Midbrain (tissue), 1 donor: ENCODE measurements at places on chromosomes 5 and 9.

GRCh38 chr9:124809211-124809610, 32.3 kb downstream of the OLFML2A start:
- no peak for DNase-seq

GRCh38 chr9:73154722-73155121, 3.1 kb downstream of the ANXA1 start:
- no peak for DNase-seq

DNA sequence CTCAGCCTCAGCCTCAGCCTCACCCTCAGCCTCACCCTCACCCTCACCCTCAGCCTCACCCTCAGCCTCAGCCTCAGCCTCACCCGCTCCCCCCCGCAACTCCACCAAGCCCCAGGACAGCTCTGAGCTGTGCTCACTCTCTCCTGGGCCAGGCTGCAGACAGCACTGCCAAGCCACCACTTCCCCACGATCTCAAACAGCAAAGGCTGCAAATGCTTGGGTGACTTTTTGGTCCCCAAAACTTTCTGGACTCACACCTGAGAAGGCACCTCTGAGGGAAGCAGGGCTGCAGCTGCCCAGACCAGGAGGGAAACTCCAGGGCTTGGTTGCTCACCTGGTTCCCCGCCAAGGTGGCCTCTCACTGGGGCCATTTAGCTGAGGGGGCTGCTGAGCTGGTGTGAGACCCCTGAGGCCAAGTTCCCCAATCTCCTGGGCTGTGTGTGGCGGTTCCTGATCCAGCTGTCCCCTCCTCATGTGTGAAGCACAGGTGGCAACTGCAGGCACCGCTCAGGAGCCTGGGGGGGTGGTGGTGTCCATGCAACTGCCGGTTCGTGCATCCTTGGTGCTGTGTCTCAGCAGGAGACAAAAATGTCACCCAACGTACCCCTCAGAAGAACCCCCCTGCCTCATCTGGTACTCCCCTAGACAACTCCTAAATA, 17.8 kb downstream of the MRPL36 start:
- DNase-seq: no peak

DNA sequence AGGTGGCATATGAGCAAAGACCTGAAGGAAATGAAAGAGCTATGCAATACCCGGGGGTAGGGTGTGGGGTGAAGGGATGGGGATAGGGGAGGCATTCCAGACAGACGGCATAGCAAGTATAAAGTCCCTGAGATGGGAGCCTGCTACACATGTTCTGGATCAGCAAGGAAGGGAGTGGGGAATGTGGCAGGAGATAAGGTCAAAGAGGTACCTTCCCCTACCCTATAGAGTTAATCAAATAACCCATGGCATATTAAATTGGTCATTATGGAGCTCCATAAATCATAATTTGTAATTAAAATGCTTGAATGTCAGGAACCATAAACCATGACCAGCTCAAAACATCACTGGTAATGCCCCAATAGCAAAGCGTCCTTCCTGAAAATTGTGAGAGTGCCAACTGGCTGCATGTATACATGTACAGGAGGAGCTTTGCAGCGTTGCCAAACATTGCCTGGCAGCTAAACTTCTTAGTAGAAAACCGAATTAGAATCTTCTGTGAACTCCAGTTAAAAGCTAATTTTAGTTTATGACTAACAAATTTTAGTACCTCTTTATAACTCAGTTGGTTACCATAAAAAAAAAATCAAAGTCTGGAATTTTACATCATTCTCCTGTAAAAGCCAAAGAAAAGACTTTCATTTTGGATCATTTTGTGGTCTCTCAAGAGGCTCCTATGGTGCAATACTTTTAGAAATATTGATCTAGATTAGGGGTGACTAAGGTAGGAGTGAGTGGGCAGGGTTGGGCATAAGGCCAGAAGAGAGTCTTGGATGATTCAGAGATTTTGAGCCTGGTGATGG, 4.7 kb downstream of the DNAI1 start:
- no peak for DNase-seq

- DNase-seq: no peak
These were observed 125.1 kb downstream of the SUSD1 start for GRCh38 chr9:112049811-112050516.

DNA sequence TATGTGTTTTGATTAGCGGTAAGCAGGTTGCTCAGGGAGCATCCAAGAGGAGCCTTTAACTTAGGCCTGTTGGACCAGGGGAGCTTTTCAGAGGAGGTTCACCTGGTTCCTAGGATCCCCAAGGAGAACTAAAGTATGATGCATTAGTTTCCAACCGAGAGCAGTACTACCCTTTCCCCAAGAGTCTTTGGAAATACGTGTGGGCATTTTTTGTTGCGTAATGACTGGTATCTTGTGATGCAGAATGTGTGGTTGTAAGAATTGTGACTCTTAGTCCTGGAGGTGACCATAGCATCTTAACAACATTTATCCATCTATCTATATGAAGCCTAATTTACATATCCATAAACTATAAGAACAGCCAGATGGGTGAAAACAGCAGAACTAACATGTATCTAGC, 11.0 kb downstream of the CFAP95 start:
- no peak for DNase-seq

DNA sequence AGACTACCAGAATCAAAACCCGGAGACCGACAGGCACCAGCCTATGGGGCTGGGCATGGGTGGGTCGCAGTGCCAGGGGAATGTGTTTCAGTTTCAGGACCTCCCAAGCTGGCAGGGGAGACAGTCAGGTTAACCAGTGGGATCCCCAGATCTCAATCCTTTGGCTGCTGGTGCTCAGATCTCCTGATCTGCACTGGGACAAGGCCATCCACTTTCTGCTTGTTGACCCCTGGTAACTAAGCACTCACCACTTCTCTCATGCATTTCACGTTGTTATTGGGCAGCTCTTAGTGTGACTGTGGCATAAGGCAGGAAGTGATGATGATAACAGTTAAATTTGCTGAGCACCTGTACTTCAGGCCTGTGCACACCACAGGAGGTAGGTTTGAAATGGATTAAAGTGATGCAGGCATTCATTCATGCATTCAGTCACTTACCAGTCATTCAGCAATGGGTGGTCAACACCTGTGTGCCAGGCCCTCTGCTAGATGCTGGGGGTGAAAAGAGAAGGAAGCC, 42.1 kb upstream of the STXBP1 start:
- DNase-seq: no peak

DNA sequence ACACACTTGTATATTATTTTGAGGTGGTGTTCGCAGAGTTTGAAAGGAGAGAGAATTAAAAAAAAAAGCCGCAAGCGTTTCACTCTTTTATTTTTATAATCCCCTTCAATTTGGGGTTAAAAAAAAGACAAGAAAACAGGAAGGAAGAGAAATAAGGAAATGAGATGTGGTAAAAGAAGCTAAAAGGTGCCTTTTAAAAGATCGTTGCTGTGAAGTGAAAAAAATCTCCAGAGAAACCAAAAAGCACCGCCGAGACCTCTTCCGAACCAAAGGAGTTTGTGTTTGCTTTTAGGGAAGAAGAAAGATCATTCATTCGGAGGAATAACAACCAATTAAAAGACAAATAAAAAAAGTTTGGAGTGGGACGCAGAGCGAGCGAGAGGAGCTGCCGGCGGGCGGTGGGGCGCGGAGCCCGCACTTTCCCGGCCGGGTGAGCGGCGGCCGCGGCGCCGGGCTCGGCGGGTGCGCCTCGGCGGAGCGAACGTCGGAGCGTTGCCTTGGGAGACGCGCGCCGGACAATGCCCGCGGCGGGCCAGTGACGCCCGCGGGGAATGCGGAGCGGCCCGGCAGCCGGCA, 355 bp downstream of the TLE4 start:
- peak; percentile 63 for DNase-seq

- no peak for DNase-seq
These were observed 157.5 kb upstream of the MAP1B start for GRCh38 chr5:71949772-71950171.

- DNase-seq: no peak
These were observed 30.0 kb downstream of the POLR1E start for GRCh38 chr9:37515620-37516258.

GRCh38 chr5:147169901-147170300, 64.9 kb upstream of the STK32A start:
- DNase-seq: no peak

GRCh38 chr9:98047002-98047401, 9.5 kb upstream of the NANS start:
- no peak for DNase-seq

- DNase-seq: no peak
These were observed 75.9 kb upstream of the PRR16 start for GRCh38 chr5:120388016-120388781.

DNA sequence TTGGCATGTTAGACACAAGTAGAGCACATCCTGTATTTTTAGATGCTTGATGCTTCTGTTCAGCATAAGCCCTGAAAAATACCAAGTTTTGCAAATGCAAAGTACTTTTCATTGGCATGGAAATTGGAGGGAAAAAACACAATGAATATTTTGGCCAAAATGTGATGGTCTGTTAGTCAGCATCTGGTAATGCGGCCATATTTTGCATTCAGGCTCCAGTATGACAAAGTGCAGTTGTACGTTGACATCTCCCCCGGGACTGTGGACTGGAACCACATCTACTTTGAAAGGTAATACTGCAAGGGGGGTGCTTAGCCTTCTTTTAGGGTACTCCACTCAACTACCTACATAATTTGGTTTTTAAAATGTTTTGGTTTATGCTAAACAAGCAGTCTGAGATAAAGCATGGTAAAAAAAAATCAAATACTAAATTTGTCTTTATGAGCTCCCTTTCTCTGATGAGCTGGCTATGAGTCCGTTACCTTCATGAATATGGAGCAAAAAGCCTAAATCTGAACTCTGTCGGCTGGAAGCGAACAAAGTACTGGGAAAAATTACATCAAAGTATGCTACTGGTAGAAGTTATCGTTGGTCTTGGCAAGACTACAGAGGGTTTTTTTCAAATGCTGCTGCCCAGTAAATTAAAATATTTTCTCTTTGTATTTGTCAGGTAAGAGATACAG, 297.0 kb downstream of the ARHGEF28 start:
- no peak for DNase-seq
